ENCODE measurements at places on chromosomes 2 and 18. TPM values are rescaled to one million over a fixed set of nuclear protein-coding genes. Genes with fewer than 3 reads are reported as not detected.

DNA sequence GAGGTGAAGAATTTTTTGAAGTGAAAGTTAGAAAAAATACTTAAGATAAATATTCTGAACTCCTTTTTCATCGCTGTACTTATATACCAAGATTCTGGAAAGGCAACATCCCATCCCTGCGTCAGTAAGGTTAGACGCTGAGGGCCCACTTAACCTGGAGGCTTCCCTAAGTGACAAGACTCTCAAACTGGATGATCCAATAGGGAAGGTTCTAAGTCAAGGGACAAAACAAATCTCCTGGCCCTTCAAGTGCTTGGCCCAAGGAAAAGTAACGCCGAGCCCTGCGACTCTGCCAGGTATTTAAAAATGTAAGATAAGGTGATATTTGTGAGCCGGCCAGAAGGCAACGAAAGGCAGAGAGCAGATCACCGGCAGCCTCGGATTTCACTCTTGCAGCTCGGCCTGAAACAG is 1.3 kb downstream of the STK39 start:
- DNase-seq, result no peak

GRCh38 chr2:30270166-30270565 is 38.8 kb downstream of the LBH start:
- DNase-seq, result no peak

DNA sequence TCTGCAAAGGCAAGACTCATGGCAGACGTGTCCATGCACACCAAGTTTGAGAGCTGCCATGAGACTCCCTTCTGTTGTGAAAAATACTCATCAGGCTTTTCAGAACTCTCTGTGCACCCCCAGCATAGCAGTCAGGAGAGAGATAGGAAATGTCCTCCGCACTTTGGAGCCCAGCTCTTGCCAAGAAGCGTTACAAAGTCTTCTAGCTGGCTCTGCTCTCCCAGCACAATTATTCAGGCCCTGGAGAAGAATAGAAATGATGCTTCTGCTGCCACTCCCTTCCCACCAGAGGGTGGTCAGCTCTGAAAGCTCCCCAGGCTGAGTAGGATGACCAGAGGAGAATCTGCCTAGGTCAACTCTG is 594.4 kb upstream of the ID2 start:
- DNase-seq, result no peak

GRCh38 chr2:127406454-127406853 is 11.8 kb upstream of the PROC start:
- DNase-seq, result no peak

DNA sequence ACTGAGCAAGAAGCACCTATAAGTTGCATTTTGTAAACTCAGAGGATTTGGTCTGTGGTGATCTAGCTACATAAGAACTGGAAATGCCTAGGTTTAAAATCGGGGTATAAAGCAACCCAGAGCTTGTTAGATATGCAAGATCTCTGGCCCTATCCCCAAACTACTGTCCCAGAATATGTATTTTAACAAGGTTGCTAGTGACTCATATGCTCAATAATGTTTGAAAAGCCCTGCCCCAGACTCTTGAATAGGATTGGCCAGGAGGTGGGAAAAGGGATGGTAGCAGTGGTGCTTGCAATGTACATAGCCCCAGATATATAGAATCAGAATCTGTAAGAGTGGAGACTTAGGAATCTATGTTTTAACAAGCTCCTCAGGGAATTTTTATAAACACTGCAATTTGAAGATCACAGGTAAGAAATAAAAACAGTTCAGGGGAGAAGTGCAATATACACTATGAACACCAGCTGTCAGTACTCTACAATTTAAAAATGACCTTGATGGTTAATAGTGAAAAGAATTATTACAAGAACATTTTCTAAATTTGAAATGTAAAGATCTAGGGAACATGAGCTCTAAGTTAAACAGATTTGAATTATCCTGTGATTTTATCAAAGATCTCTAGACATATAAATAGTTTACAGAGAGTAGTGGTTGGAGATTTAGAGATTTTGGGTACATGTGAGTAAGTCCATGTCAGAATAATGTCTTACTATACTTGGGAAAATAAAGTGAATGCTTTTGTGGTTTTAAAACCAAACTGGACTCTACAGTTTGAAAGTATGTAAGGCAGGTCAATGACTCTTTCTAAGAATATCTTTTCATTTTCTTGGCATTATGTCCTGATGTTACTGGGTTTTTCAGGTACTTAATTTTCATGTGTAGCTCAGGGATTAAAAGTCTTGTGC is 7.7 kb upstream of the MMADHC start:
- DNase-seq, result no peak

GRCh38 chr2:7053650-7054265 is 136.5 kb downstream of the RNF144A start:
- DNase-seq, result no peak

- DNase-seq, result no peak
Observed at GRCh38 chr18:38575023-38575422, 1009.4 kb upstream of the CELF4 start.

GRCh38 chr2:145721681-145722080 is 1201.8 kb upstream of the ZEB2 start:
- no peak for DNase-seq

DNA sequence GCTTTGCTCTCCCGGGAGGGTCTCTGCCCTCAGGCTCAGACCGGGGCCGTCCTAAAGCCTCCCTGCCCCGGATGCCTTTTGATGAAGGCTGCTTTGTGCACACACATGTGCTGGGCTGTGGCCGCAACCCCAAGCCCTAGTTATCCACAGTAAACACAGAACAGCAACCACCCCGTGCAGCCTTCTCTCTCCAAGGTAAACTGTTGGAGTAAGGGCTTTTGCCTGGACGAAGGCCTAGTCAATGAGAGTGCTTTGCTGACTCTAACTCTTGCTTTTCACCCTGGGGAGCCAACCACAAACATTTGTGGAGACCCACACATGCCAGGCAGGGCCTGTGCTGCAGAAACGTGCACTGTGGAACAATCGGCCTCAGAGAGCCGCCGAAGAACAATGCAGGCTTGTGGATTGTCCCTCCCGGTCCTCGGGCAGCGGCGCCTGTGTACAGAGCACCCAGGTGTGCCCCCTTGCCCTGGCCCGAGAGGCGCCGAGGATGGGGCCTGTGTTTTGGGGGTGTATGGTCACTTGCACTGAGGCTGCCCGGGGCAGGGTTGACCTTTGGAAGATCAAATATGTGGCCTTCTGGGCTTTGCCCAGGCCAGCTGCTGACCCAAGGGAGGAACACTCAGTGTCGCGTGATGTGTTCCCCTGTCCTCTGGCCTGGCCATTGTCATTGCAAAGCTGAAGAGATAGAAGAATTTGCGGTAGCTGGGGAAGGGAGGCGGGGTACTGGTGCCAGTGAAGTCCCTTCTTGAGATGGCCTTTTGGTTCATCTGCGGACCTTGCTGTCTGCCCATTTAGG is 37.0 kb downstream of the CTIF start:
- peak; percentile 33 for DNase-seq

DNA sequence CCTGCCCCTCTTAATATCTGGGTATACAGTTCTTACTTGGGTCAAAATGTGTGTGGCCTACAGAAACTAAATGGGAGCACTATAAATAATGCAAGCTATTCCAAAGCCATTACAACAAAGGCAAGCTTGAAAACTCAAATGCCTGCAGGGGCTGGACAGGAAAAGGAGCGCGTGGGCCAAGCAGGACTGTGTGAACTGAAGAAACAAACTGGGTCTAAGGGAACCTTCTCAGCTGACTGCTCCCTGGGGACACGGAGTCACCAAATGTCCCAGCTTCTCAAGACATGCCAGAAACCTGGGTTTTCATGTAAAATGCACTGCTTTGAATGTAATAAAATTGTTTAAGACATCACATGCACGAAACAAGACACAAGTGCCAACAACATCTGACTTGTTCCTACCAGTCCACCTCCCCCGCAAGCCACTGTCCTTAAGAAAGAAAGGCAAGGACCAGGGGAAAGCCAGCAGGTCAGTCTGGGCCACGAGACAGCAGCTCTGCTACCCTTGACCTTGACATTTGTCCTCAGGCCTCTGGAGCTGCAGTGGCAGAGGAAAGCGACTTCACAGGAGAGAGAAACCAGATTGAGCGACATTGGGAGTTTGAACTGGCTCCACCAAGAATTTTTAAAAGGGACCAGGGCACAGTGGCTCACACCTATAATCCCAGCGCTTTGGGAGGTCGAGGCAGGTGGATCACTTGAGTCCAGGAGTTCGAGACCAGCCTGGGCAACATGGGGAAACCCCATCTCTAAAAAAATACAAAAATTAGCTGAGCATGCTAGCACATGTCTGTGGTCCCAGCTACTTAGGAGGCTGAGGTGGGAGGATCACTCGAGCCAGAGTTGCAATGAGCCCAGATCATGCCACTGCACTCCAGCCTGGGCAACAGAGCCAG is 89.7 kb upstream of the SH3BP4 start:
- DNase-seq, result no peak

DNA sequence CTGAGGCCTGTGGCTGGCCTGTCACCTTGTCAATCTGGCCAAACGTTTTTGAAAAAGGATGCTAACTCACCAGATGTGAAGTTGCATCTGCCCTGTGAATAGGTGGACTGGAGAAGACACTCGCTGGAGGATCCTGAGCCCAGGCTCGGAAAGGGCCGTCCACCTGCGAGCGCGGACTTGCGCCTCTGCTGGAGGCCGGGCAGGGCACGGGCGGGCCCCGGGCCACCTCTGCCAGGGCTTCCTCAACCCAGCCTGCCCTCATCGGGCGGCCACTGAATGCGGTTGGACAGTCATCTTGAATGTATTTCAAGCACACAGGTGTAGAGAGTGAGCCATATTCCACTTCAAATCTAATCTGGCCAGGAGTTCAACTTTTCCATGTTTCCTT is 83.9 kb downstream of the FAM210A start:
- DNase-seq, result no peak

DNA sequence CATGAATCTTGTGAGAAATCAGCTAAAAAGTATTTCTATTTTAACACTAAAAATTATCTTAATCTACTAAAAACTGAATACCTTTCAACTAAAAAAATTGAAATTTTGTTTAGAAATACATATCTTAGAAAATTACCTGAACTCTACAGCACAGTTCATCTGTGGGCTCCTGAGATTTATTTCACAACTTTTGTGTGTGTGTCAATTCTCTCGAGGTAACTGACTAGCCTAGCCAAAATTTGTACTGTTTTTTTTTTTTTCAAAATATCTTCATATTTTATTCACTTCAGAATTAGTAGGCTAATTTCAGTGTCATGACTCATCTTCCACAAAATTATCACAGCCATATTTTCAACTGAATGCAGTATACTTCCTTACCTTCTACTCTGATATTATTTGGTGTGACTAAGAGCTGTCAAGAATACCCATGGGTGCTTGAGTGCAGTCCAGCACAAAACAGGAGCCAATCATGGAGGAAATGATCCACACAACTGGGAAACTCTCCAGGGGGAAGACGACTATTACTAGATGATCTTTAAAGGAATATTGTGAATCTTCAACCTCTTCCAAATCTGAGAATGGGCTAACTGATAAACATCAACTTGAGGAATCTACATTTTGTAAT is 174.6 kb downstream of the ZNF385B start:
- no peak for DNase-seq

The LRATD1 gene
- total RNA-seq, result 3.6 TPM
